Stimulated activated CD4-positive, alpha-beta T cell treated with anti-CD3 and anti-CD28 coated beads, Interleukin-12 subunit alpha, Interleukin-12 subunit beta, amount 100 ng/mL, for 4 hours (primary cell): ENCODE measurements at places on chromosomes 7 and 10.

DNA sequence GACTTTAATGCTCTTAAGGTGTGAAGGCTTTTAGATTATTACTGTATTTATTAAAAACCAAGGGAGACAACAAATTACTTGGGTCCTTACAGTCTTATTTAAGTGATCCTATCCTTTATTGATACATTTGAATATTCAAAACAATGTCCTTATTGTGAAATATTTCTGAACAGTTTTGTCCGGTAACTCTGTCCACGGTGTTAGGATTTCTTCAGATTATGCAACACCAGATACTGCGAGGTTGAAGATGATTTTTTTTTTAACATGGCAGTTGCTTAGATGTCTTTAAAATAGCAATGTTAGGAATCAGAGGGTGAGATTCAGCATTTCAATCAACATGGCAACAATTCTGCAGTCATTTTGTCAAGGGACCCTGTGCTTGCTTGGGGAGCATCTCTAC is 176.5 kb downstream of the CSTF2T start:
- no peak for DNase-seq

DNA sequence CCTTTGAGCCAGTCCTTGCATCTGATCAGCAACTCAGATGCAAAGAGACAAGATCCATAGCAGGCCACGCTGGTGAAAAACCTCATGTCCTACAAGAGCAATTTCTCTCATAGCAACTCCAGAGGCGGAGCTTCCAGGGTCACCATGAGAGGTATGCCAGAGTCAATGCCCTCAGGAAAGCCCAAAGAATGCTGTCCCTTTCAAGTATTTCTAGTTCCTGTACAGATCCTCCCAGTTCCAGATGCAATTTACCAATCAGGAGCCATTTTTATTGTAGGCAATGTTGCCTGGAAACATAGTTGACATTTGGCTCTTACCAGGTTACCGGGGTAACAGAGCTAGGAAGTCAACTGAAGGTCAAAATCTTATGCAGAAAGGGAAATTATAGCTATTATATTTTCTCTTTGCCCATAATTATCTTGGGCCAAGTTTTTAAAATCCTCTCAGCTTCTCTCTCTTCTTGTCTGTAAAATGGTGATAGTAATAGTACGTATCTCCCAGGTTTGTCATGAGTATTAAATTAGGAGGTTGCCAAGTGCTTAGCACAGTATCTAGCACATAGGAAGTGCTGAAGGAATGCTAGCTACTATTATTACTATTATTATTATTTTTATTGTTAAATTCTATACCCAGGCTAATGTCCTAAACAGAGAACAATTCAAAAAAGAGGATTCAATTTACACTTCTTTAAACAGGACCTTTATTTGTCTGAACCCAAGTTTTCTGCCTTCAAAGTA is 46.3 kb upstream of the TM9SF3 start:
- DNase-seq: no peak

- no peak for DNase-seq
Measured at GRCh38 chr10:15230257-15230656, 61.8 kb upstream of the NMT2 start.

DNA sequence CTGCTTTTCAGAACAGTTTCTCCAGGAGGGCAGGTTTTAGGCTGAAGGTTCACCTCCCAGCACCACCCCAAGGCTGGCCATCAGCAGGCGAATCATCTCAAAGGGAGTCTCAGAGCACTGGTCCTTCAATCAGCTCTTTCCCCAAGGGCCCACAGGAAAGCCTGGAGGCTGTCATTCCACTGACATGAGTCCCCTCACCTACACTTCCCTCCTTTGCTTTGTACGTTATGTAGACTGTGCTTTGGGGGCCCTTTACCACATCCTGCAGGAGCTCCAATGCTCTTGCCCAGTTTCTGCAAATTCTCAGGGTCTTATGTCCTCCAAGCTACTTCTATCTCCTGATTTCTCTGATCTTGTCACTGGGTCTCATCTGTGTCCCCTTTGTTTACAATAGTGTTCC is 15.4 kb downstream of the WDFY4 start:
- DNase-seq: no peak

DNA sequence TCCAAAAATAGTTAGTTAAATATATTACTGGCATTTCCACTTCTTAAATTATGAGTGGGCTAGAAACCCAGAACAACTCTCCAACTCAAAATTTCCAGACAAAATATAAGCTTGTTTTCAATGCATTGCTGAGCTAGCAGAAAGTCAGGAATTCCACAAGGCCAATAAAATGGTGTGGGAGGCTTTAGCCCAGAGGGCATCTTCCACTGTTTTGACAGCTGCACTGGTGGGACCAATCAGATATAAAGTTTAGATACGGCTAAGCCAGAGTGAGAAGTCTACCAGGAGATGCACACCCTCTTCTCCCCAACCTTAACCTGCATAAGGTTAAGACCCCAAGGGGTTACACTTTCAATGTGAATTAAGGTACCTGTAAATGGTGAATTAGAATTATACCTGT is 76.6 kb downstream of the AMPH start:
- no peak for DNase-seq

DNA sequence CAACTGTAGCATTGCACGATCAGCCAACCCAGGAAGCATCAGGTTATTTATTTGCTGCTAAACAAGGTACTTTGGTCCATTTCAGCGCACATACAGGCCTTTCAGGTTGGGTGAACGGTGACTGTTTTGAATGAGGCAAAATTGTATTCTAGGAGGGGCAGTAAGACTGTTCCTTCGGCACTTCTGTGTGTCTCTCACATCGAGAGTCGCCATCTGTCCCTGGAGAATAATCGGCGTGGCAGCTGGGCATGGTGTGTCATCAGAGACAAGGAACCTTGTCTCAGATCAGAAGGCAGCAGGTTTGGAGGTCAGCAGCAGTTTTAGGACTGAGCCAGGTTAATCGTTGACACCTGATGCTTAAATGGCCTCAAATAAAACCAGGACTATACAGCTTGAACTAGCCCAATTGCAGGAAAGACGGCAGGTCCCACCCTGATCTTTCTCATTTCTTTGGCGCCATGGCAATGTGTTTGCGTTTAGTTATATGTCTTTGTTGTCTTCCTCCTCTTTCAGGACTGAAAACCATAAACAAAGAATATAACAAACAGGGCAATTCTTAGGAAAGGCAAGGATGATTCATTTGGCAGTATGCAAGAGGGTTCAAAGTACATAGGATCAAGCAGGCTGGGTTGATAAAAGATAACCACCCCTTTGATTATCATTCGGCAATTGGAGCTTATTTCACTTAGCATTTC is 92.0 kb upstream of the PRR15 start:
- DNase-seq: no peak

- DNase-seq: no peak
Measured at GRCh38 chr10:78605800-78606350, 462.9 kb upstream of the ZMIZ1 start.

- no peak for DNase-seq
Measured at GRCh38 chr10:127945948-127946711, 39.2 kb downstream of the PTPRE start.

GRCh38 chr7:139943401-139943800 is 114.3 kb downstream of the TBXAS1 start:
- no peak for DNase-seq

GRCh38 chr7:76506081-76506440 is 4.3 kb upstream of the UPK3B start:
- DNase-seq: no peak

- no peak for DNase-seq
Measured at GRCh38 chr7:37290731-37291130, 157.9 kb downstream of the ELMO1 start.

DNA sequence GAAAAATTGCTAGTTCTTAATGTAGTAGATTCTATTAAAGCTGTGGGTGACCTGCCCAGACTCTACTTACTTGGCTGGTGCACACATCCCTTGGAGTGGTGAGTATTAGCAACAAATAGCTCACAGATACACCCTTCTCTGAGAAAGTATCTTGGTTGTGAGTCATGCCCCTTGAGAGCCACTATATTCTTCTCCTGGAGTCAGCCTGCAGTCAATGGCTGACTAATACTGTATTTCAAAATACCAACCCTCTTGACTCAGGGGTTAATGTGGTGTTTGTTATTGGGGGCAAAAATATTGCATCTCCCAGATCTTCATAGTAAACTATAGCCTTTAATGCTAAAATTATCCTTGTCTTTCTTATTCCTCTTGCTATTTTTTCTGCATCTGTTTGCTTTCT is 354.9 kb downstream of the BMPER start:
- DNase-seq: no peak

DNA sequence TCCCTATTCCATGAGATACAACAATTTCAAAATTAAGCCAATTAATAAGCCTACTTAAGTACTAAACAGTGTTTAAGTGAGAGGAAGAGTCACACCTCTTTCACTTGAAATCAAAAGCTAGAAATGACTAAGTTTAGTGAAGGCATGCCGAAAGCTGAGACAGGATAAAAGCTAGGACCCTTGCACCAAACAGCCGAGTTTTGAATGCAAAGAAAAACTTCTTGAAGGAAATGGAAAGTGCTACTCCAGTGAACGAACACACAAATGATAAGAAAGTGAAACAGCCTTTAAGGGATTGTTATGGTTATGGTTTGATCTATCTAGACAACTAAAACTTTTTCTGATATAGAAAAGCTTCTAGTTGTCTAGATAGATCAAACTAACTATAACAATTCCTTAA is 135.4 kb upstream of the KMT2E start:
- DNase-seq: no peak

GRCh38 chr10:86652361-86653202 is 1.8 kb upstream of the OPN4 start:
- DNase-seq: no peak

DNA sequence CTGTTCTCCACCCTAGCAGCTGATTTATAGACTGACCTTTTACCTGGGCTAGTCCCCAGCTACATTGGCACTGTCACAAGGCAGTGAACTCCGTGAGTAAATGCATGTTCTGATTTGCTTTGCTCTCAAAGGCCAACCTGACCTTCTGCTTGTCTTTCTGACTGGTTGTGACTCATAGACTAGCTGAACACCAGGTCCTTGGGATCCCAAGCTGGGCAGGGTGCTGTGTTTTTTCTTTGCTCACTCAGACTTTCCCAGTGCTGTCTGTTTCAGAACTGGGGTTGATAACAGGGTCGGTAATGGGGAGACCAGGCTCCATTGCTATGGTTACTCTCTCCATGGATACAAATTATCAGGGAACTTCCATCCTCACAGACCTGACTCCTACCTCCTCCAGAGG is 35.0 kb downstream of the EVX1 start:
- DNase-seq: no peak

DNA sequence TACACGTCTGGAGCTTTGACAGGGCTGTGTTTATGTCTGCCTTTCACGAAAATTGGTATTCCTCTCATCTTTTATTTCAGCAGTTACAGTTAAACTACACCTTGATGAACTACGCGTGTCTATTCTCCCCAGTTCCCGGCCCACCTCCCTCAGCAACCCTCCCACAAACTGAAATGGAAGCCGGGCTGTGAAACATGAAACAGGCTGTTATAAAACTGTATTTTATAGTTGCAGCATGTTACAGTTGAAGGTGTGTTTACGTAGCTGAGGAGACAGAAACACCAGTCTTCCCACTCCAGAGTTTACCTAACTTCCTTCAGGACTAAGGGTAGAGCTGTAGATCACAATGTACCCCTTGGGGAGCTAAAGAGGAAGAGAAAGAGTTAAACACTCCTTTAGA is 228.3 kb upstream of the ZNF32 start:
- no peak for DNase-seq

DNA sequence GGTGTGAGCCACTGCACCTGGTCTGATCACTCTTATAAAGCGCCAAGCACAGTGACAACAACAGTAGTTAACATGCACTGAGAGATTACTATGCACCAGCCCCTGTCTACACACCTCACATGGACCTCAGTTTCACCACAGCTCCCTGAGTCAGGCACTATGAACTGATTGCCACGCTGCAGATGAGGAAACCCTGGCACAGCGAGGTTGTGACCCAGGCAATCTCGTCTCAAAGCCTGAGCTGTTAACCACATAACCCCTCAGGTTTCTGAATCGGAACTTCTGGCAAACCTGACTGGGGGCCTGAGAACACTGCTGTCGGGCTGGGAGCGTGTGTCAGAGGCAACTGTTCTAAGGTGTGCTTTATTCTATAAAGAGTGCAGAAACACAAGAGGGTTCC is 150.8 kb downstream of the RNF216 start:
- peak; percentile 23 for DNase-seq

- DNase-seq: no peak
Measured at GRCh38 chr10:89520706-89521105, 14.7 kb downstream of the SLC16A12 start.

DNA sequence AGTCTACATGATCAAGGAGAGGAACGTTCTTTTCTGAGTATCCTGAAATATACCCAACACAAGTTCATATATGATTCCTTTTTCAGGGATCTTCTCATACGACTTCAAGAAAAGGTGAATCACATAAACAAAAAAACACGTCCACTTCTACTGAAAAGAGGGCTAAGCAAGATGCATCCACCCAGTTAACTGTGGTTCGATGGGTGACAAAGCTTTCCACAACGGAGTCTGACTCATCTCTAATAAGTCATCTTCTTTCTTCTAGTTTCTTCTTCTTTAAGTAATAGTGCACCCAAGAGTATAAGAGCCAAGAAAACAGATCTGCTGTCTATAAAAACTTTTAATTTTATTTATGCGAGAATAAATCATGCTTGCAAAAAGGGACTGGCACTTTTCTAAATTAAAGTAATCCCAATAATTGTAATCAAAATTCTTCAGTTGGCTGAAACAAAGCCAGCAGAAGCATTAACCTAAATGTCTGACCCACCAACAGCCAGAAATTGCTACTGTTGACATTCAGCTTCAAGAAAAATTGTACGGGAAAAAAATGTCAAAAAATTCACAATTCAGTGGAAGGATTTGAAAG is 146.9 kb upstream of the ANK3 start:
- DNase-seq: no peak

GRCh38 chr7:50699143-50699542 is 83.6 kb downstream of the GRB10 start:
- DNase-seq: no peak

DNA sequence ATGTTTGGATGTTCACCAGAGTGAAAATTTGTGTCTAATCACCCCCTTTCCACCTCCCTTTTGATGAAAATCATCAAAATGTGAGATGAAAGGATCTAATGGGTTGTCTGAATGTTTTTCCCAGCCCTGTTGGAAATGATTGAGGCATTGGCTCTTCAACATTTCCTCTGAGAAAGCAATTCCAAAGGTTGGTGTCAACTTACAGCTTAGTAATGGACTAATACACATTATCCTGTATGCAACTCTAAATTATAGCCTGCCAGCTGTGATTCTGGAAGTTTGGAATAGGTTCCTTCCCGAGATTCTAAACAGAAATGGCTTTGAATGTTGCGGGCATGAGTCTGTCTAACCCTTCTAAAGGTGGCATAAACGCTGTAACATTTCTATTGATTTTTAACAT is 152.9 kb downstream of the DYNC1I1 start:
- DNase-seq: no peak

DNA sequence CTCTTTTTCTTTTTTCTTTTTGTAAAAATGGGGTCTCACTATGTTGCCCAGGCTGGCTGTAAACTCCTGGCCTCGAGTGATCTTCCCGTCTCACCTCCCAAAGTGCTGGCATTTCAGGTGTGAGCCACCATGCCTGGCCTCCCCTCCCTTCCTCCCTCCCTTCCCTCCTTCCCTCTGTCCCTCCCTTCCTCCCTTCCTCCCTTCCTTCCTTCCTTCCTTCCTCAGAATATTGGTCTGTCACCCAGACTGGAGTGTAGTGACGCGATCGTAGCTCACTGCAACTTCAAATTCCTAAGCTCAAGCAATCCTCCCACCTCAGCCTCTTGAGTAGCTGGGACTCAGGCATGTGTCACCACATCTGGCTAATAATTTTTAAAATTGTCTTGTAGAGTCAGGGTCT is 8.4 kb downstream of the AGAP3 start:
- no peak for DNase-seq

GRCh38 chr7:9608560-9608959 is 1175.2 kb downstream of the NXPH1 start:
- no peak for DNase-seq
